ENCODE measurements at places on chromosomes 6 and 20.

DNA sequence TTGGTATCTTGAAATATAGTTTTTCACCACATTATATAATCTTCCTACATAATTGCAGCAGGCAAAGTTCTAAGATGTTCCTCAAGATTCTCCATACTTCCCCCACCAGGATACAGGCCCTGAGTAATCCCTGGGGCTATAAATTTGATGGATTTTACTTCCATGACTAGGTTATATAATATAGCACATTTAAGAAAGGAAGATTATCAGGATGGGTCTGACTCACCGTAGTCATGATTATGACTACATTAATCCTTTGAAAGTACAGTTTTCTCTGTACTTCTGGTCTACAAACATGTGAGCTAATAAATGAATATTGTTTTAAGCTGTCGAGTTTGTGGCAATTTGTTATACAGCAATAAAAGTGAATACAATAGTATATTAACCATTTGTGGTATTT is 122.5 kb downstream of the MACROD2 start:
- DNase-seq = no peak

GRCh38 chr20:58990651-58991445 is 9.8 kb downstream of the NELFCD start:
- DNase-seq = no peak

DNA sequence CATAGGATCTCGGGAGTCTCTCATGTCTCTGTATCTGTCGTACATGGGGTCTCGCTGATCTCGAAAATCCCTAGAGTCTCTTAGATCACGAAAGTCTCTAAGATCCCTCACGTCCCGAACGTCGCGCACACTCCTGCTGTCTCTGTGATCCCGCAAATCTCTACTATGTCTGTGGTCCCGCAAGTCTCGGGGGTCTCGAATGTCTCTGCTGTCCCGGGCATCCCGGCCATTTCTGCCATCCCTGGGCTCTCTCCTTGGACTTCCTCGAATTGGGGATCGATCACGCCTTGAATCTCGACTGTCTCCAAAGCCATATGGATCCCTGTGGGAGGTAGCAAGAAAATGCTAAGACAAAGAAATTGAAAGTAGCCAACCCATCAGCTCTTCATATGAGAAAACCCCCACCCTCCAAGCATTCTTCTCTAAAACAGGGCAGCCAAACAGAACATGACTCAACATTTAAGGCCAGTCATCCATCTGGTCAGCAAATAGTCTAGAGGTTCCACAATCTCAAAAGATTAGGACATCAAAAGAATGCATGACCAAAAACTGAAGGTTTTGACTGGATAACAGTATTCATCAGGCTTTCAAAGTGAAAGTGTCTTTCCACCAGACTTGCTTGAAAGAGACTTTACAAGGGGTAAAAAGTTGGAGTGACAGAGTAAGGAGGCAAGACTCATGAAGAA is 19.4 kb downstream of the NCOA5 start:
- DNase-seq = no peak

DNA sequence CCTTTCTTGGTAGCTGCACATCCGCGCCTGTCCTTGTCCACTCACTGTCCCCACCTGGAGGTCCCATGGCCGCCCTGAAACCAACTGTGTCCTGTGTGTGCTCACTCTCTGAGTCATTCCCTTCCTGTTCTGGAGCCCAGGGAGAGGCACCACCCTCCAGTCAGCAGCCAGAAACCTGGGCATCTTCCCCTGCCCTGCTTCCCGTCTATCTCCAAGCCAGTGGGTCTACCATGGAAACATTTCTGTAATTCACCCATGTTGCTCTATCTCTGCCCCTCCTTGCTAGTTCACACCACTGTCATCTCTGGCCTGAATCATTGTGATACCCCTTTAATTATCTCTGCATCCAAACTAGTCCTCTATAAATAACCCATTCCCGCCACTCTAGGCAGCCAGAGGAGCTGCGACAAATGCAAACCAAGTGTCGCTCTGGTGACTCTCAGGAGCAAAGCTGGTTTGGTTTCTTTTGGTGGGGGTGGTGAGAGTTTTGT is 28.8 kb upstream of the SYNJ2 start:
- no peak for DNase-seq

DNA sequence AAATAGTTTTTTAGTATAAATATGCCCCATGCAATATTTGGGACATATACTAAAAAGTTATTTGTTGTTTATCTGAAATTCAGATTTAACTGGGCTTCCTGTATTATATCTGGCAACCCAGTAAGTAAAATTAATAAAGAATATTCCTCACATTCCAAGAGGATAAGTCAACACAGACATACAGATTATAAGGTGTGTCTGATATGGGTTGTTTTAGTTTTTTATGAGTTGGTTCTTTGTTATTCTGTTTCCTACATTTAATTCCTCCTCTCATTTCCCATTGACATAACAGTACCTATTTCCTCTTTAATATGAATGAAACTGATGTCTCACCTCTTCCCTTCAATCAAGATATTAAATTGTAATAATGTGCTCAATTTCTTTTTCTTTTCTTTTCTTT is 1.7 kb upstream of the PLA2G7 start:
- DNase-seq = no peak

DNA sequence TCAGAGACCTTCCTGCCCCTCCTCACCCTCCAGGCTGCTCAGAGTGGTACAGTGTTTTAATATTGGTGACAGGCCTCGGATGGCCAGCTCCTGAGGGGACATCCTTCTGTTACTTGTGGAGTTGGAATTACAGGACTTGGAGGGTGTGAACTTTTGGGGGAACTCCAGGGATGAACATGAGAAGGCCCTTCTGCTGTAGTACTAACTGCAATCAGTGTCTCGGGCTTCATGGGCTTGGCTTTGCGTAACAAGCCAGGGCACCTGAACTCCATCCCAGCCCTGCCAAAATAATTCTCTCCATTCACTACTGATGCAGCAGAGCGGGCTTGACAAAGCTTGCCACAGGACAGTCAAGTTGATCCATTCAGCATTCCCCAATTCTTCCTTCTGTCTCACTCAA is 28.6 kb downstream of the SLC22A23 start:
- no peak for DNase-seq

DNA sequence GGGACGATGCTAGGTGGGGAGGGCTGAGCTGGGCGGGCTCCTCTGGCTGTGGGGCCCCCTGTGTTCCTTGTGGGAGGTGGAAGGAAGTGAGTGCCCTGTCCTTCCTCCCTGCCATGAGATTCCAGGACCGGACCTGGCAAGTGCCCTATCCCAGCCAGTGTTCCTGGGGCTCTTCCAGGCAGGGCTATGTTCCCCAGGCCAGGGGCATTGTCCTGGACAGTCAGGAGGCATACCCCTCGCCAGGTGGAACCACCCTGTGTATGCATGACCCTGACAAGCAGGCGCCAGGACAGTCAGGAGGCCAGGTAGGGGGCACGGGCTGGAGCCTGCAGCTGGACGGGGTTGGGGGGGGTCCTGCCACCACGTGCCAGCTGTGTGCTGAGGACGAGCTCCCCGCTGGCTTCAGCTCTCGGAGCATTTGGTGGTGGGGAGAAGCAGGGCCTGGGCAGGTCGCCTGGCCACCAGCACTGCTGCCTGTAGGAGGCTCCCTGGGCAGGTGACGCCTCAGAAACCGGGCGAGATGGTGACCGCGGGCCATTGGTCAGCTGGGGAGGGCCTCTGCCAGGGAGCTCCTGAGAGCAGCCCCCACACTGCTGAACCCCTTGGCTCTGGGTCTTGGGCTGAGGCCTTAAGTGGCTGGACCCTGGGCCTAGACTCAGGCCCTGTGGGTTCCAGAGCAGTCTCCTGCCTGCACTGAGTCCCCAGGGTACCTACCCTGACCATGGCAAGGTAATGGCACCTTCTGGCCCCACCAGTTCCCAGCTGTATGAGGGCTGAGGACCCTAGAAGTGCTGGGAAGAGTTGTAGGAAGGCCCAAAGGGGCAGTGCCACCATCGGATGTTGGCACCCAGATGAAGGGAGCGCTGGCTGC is 694 bp downstream of the SLC17A9 start:
- no peak for DNase-seq

DNA sequence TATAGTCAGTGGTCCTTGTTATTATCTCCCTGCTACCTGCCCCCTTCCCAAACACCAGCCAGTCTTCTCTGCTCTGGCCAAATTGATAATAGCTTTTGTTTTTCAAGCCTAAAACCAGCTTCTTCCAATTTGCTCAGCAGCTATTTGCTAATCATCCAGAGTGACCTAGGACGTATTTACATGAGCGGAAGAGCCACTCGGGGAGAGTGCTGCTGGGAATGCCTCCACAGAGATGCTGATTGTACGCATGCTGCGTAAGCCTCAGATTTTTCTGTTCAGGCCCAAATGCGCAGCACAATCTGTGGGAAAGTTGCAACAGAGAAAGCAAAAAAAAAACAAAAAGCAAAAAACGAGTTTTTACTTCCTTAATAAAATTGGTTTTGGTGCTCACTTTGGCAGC is 24.4 kb upstream of the ID1 start:
- no peak for DNase-seq

- peak; percentile 33 for DNase-seq
Observed at GRCh38 chr6:30219244-30219643, 6.0 kb upstream of the TRIM26 start.

DNA sequence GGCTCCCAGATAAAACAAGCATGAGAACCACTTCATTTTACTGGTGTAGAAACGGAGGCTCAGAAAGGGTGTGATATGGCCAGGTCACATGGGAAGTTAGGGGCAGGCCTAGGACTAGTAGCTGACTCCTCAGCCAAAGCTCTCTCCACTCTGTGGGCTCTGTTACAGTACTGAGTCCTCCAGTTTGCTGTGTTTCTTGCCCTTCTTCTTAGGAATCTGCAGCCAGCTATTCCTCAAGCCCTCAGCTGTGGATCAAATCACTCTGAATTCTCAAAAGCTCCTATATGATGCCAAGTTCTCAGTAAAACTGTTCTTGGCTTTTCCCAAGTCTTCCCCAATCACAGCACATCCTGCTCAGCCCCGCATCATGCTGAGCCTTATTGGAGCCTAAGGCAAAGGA is 42.5 kb upstream of the ADGRF1 start:
- no peak for DNase-seq

DNA sequence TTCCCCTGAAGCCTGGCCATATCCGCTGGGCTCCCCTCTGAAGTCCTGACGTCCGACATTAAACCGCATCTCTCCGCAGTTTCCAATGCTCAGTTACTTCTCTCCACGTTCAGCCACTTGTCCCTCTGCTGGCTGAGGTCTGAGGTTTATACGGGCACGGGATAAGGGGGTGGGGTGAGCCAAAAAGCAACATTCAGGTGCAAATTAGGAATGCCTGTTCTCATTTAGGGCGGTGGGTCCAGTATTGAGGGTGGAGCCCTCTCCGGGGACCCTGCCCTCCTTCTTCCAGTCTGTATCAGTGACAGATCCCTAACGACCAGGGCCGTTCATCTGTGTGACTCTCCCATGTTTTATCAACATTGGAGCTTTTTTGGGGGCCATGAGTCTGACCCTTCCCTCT is 1454.4 kb downstream of the HACE1 start:
- no peak for DNase-seq

DNA sequence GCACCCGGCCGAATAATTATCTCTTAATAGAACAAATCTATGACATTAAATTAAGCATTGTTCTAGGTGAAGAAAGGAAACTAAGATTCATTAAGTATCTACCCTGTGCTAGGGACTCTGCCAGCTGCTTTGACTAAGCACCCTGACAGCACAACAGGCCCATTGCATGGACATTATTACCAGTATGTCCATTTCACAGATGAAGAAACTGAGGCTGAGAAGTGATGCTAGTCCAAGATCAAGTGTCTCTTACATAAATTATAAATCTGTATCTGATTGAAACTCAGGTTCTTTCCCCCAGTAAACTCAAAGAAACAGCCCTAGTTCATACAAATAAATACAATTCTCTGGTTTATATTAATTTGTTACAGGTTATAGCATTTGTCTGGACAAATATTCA is 31.3 kb downstream of the SLC22A23 start:
- no peak for DNase-seq

DNA sequence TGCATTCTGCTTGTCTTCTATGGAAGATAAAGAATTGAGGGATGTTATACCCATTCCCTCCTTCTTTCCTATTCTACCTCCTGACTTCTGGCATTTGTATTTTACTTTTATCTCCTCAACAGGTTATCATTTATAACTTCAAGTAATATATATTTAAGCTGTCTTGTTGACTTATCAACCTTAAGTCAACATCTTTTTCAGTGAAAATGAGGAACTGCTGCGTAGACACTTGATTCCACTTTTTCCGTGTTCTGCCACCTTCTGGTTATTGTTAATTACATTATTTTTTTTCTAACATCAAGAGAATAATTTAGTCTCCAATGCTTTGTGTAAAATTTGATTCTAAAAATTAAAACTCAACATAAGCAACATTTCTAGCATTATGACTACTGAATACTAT is 107.5 kb downstream of the PRKN start:
- no peak for DNase-seq

- DNase-seq = no peak
Observed at GRCh38 chr6:138334000-138334399, 43.7 kb upstream of the SMIM28 start.

DNA sequence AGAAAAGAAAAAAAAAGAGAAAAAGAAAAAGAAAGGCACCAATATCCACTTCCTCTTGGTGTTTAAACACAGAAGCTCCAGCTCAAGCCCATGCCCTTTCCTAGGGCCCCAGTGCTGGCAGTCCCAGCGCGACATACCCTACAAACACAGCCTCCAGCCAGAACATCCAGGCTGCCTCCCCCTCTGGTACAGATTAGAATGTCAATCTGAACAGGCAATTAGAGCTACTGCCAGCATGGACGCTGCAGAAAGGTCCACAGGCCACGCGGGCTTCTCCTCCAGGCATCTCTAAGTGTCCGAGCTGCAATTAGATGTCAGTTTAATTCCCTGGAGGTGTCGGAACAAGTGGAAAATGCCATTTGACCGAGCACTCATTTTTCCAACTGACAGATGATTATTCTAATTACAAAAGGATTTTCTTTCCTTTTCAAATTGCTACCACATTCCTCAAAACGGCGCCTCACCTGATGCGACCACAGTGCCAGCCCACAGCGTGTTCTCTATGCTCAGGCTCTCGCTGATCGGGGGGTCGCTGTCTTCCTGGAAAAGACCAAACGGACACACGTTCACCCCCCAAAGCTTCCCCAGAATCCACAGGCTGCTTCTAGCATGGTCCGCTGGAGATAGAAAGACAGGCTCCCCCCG is 79.5 kb downstream of the ATP9A start:
- no peak for DNase-seq
